ENCODE measurements at places on chromosomes 13 and 19.

DNA sequence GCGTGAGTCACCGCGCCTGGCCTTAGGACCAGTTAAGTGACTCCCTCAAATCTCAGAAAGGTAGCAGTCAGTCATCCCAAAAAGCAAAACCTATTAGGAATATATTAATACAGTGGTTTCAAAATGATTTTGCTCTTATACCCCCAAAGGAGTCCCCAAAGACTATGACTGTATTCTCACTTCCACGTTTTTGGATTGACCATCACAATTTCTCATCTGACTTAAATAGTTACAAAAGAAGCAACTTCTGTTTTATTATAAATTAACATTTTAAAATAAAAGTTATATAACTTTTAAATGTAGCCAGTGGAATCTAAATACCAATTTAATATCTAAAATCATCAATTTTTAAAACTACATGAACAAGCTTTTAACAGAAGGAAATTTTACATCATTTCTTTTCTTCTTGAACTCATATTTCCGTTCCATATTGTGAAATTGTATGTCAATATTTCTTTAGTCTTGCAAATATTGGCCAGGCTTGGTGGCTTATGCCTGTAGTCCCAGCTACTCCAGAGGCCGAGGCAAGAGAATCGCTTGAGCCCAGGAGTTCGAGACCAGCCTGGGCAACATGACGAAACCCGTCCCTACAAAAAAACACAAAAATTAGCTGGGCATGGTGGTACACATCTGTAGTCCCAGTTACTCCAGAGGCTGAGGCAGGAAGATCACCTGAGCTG, 1.5 kb upstream of the SPART start:
- no peak for DNase-seq

GRCh38 chr19:47742634-47743033, 2.7 kb upstream of the NOP53 start:
- DNase-seq: no peak

- no peak for DNase-seq
These were observed 2.2 kb downstream of the MADCAM1 start for GRCh38 chr19:498511-498891.

DNA sequence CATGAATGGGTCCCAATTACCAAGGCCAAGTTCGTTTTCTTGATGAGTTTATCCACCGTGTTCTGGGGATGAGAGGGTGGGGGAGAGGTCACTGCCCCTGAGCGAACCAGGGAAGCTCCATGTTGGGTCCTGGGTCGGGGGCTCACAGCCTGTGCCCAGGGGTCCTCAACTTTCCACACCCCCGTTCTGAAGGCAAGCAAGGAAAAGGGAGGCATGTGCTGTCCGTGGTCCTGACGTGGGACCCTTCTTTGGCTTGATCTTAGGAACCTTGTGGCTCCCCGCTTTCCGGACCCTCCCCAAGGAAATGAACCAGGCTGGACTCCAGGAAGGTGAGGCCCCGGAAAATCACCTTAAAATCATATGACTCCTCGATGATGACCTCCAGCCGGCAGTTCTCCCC, 18.2 kb upstream of the MEIS3 start:
- no peak for DNase-seq

GRCh38 chr13:32038343-32038742, 6.8 kb downstream of the FRY start:
- no peak for DNase-seq

DNA sequence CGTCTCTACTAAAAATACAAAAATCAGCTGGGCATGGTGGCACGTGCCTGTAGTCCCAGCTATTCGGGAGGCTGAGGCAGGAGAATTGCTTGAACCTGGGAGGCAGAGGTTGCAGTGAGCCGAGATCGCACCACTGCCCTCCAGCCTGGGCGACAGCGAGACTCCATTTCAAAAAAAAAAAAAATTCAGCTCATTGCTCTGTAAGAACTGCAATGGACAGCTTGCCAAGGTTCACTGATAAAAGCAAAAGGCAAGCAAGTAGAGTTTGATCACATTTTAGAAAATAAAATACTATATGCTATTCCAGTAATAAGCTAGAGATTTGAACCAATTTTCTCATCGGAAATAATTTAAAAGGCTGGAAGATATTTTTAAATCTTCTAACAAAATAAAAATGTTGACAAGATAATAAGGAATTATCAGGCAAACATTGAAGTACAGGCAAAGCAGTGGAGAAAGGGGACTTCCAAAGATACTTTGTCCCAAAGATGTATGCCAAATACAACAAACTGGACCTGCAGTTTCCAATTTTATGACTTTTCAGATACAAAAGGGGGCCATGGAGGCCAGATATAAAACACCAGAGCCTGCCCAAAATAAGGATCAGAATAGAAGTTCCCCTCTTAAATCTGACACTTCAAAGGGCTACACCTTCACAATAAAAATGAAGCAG, 29.6 kb downstream of the SLC6A16 start:
- no peak for DNase-seq

- peak; percentile 67 for DNase-seq
These were observed 350.7 kb downstream of the UQCRFS1 start for GRCh38 chr19:28862238-28862637.

- DNase-seq: no peak
These were observed 65.4 kb upstream of the RFC3 start for GRCh38 chr13:33752597-33752996.

DNA sequence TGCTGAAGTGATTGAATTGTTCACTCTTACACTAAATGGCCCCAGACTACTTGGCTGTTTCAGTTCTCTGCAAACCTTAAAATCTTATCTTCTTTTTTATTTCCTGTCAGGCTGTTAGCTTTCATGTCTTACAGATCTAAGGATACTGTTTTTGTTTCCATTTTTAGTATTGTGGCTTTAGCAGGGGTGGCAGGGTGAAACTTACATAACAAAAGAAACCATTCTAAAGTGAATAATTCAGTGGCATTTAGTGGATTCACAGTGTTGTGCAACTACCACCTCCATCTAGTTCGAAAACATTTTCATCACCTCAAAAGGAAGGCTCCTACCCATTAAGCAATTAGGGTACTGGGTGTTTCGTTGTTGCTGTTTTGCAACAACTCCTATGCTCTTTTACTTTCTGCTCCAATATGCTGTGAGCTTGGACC, 19.8 kb downstream of the TMEM272 start:
- no peak for DNase-seq

- peak; percentile 66 for DNase-seq
These were observed 2.4 kb downstream of the LENG8 start for GRCh38 chr19:54451331-54451871.

DNA sequence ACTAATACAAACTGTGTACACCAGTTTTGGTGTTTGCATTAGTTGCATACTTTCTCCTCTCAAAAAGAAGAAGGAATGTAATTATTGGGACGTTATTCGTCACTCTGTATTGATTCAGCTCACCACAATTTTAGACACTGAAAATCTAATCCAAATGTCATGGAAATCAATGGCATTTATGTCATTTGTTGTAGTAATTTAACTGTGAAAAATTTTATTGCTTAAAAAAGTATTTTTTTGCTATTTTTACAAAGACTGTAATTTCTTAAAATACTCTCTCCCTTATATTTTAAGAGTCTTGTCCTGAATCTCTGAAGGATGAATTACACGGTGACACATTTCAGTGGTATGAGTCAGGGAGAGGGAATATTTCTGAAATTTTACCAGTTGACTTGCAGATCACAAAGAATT, 2117.6 kb downstream of the PCDH9 start:
- DNase-seq: no peak

- peak; percentile 15 for DNase-seq
These were observed 3.5 kb upstream of the TEX26 start for GRCh38 chr13:30928978-30929377.

- DNase-seq: peak; percentile 54
These were observed 210.5 kb downstream of the GPC6 start for GRCh38 chr13:93437081-93437480.

DNA sequence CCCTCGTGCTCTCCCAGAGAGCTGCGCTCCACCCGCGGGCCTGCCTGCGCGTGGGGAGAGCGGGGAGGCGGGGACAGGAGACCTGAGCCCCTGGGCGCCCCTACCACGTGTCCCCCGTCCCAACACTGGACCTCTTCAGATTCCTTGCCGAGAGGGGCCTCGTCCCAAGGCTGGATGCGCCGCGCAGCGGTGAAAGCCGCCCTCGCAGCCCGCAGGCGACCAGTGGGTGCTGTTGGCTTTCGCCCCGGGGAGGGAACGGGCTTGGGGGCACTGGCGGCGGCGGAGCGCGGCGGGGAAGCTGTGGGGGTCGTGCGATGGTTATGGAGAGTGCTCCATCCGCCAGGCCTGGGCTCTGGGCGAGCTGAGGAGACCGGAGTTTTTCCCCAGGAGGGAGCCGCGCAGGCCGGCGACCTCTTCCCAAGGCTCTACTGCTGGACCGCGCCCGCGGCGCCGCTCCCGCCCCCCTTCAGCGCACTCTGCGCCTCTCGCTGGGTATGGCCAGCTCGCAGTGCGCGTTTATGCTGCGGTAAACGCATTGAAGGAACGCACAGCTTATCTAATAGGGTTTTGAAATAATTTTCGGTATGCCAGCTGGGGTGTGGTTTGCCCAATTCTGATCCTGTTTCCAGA, 17.2 kb upstream of the RNF17 start:
- DNase-seq: peak; percentile 26

DNA sequence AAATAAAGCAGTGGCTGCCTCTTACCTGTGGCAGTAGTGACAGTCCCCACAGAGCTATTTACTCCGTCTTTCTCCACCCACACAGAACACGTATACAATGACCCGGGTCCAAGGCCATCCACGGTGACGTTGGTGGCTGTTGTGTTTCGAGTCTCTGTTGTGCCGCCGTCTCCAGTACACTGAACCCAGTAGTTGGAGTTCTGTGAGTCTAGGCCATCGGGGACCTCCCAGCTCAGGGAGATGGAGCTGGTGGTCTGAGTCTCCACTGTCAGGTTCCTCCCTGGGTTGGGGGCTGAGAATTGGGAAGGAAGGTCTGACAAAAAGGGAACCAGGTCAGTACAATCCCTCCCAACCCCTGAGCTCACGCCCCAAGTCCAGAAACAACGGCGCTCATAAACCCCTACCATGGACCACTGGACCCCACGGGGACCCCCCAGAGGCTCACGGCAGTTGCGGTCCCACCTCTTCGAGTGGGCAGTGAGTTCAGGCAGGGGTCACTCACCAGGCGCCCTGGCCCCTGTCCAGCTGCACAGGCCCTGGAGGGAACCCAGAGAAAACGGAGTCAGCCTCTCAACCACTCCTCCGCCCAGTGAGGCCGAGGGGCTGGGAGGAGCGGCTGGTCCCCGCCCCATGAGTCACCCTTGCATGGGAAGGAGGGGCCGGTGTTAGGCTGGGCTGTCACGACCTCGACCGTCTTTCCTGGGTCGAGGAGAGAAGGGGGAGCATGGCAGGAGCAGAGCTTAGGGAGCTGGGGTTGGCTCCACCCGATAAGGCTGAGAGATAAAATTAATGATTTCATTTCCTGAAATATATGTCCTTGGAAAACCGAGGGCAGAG, 2.4 kb downstream of the PTPRH start:
- DNase-seq: peak; percentile 88

DNA sequence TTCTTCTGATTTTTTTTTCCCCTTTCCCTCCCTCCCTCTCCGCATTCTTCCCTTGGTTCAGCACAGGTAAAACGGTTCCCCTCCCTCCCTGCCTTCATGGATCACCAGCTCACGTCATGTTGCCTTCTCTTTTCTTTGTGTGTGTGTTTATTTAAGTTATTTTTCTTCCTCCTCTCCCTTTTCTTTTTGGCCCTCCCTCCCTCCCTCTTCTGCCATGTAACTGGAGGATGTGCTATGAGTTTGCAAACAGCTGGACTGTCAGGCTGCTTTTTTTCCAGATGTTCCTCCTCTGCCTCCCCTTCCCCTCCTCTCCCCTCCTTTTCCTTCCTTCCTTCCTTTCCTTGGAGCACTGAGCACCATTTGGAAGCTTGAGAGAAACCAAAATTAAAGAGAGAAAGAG, 2.0 kb downstream of the LENG9 start:
- DNase-seq: no peak

DNA sequence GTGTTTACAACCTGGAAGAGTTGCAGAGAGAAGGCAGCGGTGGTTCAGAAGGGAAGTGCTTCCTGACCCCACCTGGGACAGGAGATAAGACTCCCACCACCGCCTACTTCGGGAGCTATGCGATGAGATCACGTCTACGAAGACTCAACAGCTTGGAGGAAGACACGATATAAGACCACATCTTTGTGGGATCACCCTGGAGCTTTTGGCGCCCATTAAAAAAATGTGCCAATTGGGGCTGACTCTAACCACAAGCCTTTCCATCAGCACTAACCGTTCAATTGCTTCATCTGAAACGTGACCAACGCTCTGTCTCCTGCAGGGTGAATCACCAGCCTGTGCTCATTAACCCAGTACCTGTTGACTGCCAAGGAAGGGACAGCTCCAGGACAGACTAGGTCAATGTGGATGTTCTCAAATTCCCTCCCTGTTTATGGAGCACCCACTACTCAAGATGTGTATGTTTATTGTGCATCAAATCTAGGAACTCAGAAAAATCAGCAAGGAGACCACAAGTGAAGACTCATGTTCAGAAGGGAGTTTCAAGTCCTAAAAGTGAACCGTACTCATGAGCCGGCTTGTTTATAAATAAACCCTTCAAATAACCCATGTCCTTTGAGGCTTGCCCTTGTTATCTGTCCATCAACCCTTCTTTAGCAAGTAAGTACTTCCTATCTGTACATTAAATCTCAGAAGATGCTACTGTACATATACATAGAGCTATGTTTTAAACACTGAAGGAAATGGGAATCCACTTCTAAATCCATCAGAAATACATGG, 67.5 kb downstream of the LATS2 start:
- peak; percentile 82 for DNase-seq

- no peak for DNase-seq
These were observed 7.3 kb upstream of the F7 start for GRCh38 chr13:113098162-113098732.

- DNase-seq: no peak
These were observed 6.1 kb downstream of the SAFB start for GRCh38 chr19:5628919-5629481.

GRCh38 chr19:13764101-13764807, at the start of gene MRI1:
MRI1 (plus strand) TSS chr19:13764522; CDS start chr19:13764589, 67 bp downstream.
- peak; percentile 68 for DNase-seq

DNA sequence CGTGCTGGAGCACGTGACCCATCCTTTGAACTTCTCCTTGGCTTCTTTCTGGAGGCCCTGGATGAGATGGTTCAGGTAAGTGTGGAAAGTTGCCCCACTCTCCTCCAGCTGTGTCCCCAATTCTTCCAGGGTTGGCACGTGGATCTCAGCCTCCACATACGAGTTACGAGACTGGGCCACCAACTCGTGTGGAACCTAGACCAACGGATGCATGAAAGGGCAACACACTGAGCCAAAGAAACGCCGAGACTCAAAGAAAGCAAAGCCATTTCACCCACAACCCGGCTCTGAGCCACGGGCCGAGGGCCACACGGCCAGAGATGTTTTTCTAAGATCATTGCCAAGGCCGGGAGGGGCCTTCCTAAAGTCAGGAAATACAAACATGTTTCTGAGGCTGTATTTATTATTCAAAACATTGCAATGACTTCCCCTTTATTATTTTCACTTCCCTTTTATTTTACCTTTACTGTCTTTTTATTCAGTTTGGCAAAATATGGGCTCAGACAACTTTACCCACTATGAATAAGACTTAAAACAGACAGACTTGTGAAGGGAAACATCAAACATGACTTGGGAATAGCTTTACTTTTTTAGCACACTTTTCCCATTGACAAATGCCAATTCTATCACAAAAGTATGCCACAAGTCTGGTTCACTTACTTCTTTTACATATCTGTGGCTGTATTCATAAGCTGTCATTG, 94.6 kb downstream of the KL start:
- DNase-seq: no peak

GRCh38 chr13:112341976-112342735, 34.0 kb upstream of the SPACA7 start:
- DNase-seq: no peak

- peak; percentile 41 for DNase-seq
These were observed 12.8 kb downstream of the TMEM255B start for GRCh38 chr13:113771709-113772331.
